Activated naive CD4-positive, alpha-beta T cell treated with anti-CD3 and anti-CD28 coated beads for 36 hours (primary cell): ENCODE measurements at places on chromosomes 7 and 10.

DNA sequence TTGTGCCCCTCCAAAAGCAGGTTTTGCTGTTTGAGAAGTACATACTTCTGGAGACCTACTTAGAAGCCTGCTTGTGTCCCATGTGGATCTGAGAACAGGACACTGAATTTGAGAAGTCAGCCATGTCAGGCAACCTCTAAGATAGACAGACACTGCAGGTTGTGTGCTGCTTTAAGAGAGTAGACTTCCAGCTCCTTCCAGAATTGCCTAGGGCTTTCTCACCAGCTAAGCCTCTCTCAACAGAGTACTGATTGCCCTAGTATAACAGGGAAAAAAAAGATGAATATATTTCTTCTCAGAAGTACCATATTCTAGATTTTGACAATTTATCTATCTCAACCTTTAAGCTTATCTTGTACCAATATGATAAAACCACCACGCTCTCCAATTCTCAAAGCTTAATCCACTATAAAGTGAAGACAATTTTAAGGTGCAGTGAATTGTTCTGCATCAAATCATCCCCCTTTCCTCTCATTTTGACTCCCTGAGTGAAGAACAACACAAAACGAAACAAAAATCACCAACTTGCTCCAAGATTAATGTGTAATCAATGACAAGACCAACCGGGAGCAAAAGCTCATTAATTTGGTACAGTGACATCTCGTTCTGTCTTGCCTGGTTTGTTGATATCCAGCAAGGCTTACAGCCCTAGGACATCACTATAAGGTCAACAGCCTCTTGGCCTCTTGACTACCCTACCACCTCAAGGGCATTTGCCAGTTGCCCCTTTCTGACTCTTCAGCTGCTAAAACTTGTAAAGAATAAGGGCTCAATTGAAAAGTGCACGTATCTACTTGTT lies 214.6 kb downstream of the SORCS1 start:
- no peak for DNase-seq

- DNase-seq = no peak
Observed at GRCh38 chr10:28644647-28645046, 32.7 kb upstream of the BAMBI start.

DNA sequence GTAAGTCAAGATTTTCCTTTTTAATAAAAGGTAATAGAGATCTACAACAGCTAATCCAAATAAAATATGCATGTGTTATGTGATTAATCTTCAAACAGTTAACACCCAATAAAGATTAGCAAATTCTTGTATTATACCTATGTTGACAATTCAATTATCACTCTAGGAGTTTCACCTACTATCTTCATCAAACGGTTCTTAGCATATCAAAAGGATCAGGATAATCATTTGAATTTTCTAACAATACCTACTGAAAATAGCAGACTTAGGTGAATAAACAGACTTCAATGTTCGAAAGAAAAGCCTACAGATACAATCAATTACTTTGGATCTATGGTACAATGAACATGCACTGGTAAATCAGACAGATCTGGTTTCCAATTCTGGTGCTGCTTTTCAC lies 268.3 kb downstream of the CACNA2D1 start:
- DNase-seq = no peak

GRCh38 chr7:131265227-131265626 lies 62.4 kb upstream of the MKLN1 start:
- no peak for DNase-seq

GRCh38 chr10:117005026-117005526 lies at the start of gene SHTN1:
SHTN1 (minus strand) TSS chr10:117005187; CDS start chr10:117005079, 108 bp downstream.
- DNase-seq = peak; percentile 55

DNA sequence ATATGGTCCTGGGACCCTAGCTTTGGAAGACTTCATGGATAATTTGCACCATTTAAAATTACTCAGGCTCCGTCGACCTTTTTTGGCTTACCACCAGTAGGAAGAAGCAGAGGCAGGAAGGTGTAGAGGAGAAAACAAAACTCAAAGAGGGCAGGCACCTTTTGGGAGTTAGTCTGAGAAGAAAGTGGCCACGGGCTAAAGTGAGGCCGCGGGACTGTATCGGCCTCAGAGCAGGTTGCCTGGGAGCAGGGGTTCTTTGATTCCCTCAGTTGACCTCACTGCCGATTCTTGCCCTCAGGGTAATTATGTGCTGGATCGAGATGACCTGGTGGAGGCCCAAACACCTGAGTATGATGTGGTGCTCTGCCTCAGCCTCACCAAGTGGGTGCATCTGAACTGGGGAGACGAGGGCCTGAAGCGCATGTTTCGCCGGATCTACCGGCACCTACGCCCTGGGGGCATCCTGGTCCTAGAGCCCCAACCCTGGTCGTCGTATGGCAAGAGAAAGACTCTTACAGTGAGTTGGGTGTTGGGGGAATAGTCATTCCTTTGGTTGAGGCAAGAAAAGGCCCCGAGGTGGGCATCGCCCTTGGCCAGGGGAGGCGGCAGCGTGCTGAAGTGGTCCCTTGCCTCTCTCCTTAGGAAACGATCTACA lies 3.1 kb downstream of the MEPCE start:
- no peak for DNase-seq

DNA sequence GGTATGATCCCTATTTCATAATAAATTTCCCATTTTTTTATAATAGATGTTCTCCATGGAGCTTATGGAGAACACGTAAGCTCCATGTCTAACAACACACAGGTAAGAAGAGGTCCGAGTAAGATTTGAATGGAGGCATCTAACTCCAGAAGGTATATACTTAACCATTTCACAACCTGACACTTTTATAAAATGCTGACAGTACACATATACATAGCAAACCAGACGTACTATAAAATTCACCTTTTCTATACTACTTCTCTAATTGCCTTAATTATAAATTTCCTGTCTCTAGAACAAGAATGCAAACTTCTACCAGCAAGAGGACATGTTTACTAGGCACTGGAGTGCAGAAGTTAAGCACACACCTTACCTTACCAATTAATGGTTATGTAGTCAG lies 151.3 kb downstream of the DGKI start:
- no peak for DNase-seq

DNA sequence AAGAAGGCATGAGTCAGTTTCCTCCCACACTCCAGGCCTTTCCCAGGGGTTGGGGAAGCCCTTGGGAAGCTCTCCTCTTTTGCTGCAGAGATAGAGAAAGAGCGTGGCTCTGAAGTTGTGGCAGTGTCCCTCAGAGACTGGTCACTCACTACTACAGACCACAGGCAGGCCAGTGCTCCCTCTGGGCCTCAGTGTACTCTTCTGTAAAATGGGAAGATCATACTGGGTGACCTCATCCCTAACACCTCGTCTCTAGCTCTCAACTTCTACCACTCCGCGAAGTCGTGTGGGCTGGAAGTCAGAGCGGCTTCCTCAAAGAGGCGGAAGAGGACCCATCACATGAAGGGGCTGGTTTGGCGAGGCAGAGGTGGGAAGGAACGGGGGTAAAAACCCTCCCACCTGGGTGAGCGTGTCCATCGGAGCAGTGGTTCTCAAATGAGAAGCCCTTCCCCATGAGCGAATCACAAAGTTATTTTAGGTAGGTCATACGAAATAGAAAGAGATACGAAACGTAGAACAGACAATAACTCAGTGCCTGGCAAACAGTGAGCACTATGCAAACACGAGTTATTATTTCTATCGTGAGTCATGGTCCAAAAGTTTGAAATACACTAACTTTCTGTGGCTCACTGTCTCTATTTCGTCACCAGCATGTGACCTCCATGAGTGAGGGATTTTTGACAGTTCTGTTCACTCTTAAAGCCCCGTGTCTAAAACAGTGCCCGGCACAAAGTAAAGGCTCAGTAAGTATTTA lies 32.7 kb downstream of the PRKAG2 start:
- DNase-seq = no peak

GRCh38 chr10:24721229-24722106 lies 2.2 kb downstream of the ARHGAP21 start:
- DNase-seq = no peak

DNA sequence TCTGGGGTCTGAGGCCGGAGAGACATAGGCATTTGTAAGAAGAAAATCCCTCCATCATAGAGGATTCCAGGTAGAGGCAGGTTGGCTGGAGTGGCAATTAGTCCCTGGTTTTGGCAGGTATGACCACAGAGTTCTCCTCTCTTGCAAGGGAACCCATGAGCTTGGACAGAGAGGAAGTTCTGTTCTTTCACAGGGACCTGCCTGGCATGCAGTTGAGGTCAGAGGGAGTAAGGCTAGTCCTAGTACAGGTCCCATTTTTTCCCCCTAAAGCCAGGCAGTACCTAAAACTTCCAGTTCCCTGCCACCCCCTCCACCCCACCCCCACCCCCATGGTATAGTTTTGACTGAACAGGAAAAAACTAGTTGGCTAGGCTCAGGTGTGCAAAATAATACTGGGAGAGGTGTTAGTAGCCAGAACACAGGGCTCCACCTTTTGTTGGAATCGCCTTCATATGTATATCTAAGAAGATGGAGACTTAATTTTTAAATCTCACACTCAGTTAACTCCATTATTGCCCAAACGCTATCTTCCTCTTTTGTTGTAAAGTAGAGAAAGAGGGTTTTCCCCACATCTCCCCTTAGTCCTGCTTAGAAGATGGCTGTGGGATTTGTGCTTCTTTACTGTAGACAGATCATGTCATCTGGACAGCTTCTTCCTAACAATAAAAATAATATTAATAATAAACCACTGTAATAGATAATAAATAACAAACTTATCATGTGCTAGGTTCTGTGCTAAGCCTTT lies 188.1 kb downstream of the TCF7L2 start:
- DNase-seq = no peak

- DNase-seq = no peak
Observed at GRCh38 chr10:72114706-72115450, 26.5 kb upstream of the SPOCK2 start.

DNA sequence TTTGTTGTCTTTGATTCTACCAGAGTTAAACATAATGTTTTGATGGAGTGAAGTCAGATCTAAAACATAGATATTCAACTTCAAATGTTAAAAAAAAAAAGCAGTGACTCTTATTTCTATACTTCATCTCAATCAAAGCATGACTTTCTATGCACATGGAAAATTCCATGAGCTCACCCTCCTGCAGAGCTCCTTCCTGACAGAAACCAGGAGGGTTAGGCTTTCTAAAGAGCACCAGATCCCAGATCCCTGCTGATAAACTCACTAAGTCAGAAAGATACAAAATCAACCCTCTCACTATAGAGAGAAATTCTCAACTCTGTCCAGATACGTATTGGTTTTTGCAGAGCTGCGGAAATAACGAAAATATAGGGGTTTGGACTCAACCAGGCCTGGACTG lies 122.6 kb downstream of the FAM107B start:
- no peak for DNase-seq

DNA sequence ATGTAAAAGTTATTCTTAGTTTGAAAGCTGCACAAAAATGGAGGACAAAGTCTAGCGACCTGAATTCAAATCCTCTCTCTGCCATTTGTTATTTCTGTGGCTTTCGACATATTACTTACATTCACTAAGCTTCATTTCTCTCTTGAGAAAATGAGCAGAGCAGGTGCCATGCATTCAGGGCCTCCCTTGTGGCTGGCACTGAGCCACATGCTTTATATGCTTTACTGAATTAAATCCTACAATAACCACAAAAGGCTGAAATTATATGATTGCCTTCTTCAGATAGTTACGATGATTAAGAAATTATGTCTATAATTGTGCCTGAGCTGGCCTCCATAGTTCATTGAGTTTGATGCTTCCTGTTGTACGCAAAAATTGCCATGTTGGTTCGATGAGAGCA lies 98.7 kb downstream of the NPSR1 start:
- no peak for DNase-seq

GRCh38 chr10:116877391-116877790 lies 28.1 kb downstream of the ENO4 start:
- DNase-seq = no peak

- DNase-seq = no peak
Observed at GRCh38 chr7:96670338-96671289, 39.0 kb downstream of the SEM1 start.

GRCh38 chr10:49359349-49360270 lies 36.3 kb downstream of the DRGX start:
- no peak for DNase-seq

DNA sequence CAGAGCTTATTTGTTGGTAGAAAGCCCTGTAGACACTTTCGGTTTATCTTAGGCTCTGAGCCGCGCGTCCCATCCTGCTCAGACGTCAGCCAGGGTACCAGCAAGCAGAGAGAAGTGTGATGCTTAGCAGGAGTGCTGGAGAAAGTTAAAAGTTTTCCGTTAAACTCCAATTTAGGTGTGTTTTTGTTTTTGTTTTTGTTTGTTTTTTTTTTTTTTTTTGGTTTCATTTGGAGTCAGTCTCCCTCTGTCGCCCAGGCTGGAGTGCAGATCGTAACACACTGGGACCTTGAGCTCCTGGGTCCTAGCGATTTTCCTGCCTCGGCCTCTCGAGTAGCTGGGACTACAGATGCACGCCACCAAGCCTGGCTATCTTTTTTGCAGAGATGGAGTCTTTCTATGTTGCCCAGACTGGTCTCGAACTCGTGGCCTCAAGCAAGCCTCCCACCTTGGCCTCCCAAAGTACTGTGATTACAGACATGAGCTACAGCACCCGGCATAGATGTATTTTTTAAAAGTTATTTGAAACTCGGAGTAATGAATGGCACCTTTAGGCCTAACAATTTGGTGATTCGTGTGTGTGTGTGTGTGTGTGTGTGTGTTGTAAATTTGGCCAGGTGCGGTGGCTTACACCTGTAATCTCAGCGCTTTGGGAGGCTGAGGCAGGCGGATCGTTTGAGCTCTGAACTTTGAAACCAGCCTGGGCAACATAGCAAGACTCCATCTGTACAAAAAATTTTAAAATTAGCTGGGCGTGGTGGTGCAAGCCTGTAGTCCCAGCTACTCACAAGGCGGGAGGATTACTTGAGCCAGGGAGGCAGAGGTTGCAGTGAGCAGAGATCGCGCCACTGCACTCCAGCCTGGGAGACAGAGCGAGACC lies 1.3 kb upstream of the HIP1 start:
- peak; percentile 70 for DNase-seq
